ENCODE measurements at places on chromosomes 2 and 18.

DNA sequence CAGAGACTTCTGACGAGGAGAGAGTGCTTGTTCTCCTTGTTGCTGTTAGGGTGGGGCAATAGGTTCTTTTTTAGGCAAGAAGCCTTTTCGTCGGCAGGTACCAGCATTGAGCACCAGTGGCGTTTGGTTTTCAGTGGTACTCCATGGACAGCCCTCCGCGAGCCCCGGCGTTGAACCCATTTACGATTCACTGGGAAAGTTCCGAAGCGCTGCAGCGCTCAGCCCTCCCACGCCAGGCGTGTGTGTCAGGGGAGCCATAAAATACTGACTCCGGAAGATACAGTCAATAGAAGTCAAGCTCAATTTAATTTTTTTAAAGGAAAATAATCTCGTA, 494 bp upstream of the ROCK1 start:
- no peak for DNase-seq

DNA sequence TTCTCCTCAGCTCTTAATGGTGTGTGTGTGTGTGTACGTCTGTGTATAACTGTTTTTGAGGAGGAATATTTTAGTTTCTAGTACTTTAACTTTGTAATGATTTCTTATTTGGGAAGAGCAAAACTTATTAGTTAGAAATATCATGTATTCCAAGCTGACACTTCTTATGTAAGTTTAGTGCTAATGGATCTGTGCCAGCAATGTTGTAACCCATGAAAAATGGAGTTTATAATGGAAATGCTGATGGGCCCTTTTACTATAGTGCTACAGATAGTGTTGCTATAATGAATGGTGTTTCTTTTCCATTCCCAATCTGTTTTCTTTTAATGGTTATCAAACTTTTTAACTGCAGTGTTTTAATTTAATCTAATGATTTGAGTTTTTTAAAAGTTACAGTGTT, 49.8 kb upstream of the OTX1 start:
- no peak for DNase-seq

DNA sequence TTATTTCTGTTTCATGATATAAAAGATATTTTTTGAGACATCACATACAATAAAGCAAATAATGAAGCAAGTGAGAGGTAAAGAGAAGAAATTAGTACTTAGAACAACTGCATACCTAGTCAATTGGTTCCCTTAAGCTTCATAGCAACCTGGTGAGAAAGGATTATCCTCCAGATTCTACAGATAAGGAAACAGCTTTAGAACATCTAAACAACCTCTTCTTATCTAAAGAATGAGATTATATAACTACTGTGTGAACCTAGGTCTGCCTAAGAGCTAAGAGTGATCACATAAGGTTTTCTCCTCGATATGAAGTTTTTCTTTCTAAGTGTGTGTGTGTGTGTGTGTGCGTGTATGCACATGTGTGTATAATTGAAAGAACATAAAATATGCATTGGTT, 265.1 kb downstream of the NOL4 start:
- no peak for DNase-seq

GRCh38 chr2:177888581-177888980, 184.0 kb downstream of the PDE11A start:
- DNase-seq = peak; percentile 72

DNA sequence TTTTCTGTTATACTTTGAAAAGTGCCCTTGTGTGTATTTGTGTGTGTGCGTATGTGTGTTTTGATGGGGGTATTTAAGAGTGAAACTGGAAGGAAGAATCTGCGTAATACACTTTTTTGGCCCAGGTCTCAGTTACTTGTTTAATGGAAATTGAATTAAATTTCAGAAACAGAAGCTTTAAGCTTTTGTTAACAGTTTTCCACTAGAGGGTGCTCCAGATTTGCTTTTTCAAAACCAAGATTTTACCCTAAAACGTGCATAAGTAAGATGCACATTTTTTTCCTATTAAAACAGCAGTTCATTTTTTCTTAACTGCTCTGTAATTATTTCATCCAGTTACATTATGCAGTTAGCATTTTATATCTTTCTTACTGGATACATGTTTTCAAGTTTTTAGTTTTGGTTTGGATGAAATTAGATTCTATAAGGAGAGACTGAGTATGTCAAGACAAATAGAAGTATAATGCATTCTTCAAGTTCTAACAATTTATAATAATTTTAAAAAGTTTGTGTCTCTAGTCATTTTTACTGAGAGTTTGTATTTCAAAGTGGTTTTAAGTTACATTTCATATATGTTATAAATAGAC, 97.2 kb downstream of the PIK3C3 start:
- no peak for DNase-seq

- DNase-seq = no peak
Observed at GRCh38 chr2:215917953-215918620, 95.3 kb downstream of the MREG start.

GRCh38 chr2:231523451-231524285, 6.6 kb downstream of the NMUR1 start:
- DNase-seq = no peak

DNA sequence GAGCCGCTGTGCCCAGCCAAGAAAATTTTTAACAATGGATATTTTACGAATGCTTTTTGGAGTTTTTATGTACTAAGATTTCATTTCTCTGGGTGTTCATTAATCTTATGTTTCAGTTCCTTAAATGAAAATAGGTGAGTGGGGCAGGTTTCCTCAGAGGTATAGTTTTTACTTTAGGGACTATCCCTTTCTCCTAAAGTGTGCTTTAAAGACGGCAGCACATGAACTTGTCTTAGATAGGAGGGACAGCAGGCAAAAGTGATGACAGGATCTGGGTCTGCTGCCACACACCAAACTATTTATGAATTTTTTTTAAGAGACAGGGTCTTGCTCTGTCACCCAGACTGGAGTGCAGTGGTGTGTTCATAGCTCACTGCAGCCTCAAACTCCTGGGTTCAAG, 8.0 kb upstream of the REL start:
- no peak for DNase-seq

GRCh38 chr2:235762832-235763598, 269.2 kb downstream of the AGAP1 start:
- DNase-seq = no peak

GRCh38 chr18:67846422-67847098, 330.0 kb upstream of the DSEL start:
- DNase-seq = no peak

DNA sequence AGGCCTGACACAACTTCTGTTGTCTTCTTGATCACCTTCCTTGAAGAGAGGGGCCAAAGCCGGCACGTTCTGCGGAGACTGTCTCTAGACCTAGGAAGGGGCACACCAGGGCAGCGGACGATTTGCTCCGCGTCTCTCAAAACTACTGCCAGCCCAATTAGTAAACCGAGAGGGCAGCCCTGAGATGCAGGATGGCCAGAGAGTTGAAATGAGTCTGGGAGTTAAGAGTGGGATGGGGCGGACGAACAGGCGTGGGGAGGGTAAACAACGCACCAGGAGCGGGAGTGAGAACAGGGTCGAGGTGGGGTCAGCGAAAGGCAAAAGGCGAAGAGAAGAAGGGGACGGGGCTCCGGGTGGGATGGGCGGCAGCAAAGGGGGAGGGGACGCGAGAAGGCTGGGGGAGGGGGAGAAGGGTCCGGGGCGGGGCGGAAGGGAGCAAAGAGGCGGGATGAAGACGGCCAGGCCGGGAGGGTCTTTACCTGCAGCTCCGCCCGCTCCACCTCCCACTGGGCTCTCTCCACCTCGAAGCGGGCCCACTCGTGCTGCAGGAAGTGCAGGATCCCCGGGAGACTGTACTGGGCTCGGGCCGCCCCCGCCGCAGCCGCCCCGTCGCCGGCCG, 476 bp downstream of the STRN start:
- peak; percentile 0 for DNase-seq

DNA sequence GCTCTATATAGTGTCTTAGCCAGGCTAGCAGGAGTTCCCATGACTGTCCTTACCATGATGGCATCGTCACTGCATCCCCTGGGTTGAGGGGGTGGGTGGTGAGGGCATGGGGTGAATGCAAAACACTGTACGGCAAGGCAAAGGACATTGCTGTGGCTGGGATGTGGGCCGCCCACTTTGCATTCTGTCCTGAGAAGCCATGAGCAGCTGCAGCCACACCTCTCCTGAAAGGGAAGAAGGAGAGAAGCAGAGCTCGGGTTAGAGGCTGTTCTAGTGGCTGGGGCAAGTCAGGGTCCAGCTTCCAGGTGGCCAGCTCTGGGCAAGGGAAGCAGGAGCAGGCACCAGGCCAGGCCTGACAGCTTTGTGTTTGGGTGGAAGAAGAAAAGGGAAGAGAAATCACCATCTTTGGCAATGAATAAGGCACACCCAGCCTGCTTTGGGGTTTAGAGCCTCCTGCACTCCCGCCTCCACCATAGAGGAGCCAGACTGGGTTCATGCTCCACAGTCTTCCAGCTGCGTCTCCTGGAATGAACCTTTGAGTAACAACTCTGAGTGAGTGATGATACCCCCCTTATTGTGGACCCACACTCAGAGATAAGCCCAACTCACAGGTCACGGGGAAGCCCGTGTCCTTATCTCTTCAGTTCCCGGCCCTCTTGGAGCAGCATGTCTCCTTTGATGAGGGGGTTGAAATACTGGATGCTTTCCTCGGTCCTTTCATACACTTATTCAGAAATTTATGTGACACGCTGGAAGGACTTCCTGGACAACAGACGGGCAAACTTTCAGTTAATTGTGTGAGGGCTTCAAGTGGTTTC, 63.4 kb downstream of the INPP4A start:
- DNase-seq = no peak

- DNase-seq = no peak
Observed at GRCh38 chr18:42578792-42579191, 536.7 kb downstream of the RIT2 start.

GRCh38 chr2:101197215-101197745, 46.1 kb upstream of the TBC1D8 start:
- DNase-seq = no peak

DNA sequence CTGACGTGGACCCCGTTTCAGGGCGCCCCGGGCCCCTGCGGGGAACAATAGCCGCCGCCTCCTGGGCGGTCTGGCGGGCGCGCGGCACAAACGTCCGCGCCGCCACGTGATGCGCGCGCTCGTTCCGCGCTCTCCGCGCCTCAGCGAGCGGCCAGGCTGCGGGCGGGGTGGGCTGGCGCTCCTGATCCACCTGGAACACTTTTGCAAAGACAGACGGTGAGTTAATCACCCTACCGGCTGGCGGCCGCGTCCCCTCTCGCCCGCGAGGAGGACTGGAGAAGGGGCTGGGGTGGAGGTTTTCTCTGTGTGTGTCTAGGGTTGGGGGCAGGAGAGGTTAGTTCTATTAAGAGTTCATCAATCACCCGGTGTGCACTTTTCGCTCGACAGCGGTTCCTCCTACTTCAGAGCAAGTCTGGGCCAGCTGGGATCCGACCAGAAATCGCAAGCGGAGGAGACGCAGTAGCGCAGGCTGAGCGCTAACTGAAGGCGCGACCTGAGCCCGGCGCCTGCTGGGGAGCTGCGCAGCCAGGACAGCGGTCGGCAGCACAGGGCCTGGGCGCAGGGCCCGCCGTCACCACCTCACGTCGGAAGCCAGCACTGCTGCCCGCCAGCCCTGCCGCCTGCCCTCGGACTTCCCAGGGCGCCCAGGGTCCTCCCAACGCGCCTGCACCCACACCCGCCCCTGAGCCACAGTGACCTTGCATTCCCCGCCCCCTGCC, 10.3 kb upstream of the HOXD1 start:
- DNase-seq = no peak

DNA sequence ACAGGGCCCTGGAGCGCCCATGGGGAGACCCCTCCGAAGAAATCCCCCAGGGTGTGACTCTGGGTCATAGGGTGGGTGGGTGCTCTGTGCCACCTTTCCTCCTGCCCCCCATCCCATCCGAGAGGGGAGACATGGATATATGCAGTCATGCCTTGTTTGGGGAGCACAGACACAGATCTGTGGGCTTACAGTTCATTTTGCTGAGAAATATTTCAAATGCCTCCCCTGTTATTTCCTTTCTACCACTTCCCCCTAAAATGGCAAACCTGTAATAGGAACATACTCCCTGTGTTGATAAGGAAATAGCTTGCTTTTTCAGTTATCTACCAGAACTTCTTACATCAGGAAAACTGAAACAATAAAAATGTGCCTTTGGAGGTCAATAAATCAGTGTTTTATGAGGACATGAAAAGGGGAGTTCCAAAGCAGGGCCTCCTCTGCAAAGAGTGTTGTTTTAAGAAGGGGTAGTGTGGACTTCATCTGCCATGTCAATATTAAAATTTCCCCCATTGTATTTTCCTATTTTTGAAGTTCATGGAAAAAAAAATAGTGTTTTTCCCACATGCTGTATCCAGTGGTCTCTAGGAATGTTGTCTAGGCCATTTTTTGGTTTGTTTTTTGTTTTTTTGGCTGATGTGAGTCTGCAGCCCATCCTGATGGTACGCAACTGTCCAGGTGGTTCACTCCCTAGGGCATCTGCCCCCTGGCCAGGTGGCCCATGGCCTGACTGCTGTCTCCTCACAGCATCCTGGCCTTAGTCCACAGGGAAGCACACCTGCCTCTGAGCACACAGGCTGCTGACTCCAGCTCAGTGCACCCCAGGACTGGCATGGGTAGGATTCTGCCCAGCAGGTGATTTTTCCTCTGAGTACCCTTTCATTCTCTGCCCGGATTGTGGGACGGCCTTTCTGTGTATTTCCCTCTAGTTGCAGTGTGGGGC, 3.7 kb downstream of the TNFRSF11A start:
- no peak for DNase-seq

DNA sequence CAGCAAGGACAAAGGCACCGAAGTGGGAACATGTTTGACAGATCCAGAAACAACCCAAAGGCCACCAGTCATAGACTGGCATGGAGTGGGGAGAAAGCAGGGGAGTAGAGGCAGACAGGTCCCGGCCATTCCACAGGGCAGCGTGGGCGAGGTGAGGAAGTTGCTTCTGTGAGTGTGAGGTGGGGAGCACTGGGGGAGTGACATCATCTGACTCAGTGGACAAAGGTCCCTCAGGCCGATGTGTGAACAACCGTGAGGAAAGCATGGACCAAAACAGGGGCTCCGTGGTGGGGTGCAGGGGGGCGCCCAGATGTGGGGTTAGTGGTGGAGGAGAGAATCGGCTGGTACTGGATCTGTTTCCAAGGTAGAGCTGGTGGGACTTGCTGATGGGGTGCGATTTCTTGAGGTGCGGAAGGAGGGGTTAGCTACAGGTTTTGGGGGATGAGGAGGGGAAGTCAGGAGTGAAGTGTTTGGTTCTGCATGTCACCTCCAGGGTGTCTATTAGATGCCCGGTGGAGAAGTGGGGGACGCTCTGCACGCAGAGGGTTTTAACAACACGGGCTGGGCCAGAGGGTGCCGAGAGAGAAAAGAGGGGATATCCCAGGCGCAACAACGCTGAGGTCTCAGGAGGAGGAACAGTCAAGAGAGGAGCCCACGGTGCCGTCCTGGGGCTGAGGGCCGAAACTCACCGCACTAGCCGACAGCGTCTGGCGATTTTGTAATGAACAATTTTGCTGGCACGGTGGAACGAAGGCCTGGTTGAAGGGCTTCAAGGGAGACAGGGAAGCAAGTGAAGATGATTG, 2.5 kb upstream of the SFT2D3 start:
- DNase-seq = no peak

DNA sequence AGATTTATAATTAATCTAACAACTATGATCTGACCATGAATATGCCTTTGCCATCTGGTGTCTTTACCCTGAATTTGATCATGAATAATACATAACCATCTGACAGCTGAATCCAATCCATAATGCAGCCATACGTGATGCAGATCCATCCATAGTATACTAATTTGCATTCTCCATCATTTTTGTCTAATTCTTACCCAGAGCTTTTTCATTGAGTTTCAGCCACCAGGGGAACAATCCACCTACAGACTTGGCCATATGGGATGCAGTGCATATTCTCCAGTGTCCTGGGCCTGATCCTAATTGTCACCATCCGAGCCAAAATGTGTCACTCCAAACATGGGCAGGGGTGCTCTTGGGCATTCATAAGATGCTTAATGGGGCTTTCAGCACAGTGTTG, 227.2 kb upstream of the CRIM1 start:
- no peak for DNase-seq

GRCh38 chr2:40431600-40431955, 20.3 kb downstream of the SLC8A1 start:
- no peak for DNase-seq
